A549 treated with Hydrocortisone at 1 μM for 4 hours (cell line): ENCODE measurements at places on chromosomes 1 and 21. TPM values are rescaled to one million over a fixed set of nuclear protein-coding genes. Genes with fewer than 3 reads are reported as not detected.

The RHD gene
- not detected in 5 replicates for total RNA-seq

The PSMA5 gene
- 101 to 113 TPM (median 106 TPM) in 5 replicates for total RNA-seq

The ZNF593OS gene
- 0.25 to 0.49 TPM (median 0.26 TPM) in 4 of 5 replicates, not detected in the other for total RNA-seq

The SLC25A34 gene
- 0.07 to 0.42 TPM (median 0.24 TPM) in 5 replicates for total RNA-seq

The OLFML2B gene
- total RNA-seq, result 0.53 to 0.66 TPM (median 0.55 TPM) in 5 replicates
